Retina (tissue), 1 donor: ENCODE measurements at places on chromosomes 12 and 14.

DNA sequence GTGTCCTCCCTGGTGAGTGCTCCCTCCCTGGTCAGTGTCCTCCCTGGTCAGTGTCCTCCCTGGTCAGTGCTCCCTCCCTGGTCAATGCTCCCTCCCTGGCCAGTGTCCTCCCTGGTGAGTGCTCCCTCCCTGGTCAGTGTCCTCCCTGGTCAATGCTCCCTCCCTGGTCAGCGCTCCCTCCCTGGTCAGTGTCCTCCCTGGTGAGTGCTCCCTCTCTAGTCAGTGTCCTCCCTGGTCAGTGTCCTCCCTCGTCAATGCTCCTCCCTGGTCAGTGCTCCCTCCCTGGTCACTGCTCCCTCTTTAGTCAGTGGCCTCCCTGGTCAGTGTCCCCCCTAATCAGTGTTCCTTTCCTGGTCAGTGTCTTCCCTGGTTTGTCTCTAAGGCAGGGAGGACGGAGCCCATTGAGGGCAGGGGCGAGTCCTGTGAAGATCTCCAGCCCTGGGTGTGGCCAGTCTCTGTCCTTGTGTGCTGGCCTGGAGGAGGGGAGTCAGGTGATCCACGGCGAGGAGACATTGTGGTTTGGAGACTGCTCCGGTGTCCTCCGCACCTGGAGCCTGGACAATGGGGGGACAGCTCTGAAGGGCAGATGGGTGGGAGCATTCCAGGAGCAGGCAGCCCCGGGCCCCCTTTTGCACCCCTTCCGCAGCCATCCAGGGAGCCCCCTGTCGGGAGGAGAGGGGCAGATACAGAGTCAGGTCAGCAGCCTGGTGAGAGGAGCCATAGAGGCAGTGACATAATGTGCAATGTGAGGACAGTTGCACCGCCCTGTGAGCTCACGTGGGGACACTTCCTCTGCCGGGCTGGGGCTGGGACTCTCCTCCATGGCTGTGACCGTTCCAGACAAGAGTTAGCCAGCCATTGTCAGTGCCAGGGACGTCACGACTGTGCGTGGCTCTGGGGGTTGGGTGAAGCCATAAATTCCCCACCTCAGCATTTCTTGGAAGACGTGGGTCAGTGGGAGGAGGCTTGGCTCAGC lies 93.4 kb downstream of the ADGRD1 start:
- DNase-seq, result no peak

- DNase-seq, result peak; percentile 68
These were observed 9.1 kb downstream of the NEMP1 start for GRCh38 chr12:57069523-57069922.

DNA sequence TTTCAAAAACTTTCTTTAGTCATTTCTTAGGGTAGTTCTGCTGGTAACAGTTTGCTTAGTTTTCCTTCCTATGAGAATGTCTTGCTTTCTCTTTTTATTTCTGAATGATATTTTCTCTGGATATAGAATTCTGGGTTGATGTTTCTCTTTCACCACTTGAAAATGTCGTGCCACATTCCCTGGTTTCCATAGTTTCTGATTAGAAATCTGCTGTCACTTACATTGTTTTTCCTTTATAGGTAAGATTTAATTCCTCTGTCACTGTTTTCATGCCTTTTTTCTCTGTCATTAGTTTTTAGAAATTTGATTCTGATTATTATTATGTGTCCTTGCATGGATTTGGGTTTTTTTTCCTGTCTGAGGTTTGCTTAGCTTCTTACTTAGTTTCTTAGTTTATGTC lies 77.3 kb upstream of the PCNX4 start:
- DNase-seq, result no peak

GRCh38 chr12:107429006-107429705 lies 256.4 kb upstream of the PWP1 start:
- no peak for DNase-seq

- DNase-seq, result no peak
These were observed 125.0 kb upstream of the EGLN3 start for GRCh38 chr14:34075826-34076225.

DNA sequence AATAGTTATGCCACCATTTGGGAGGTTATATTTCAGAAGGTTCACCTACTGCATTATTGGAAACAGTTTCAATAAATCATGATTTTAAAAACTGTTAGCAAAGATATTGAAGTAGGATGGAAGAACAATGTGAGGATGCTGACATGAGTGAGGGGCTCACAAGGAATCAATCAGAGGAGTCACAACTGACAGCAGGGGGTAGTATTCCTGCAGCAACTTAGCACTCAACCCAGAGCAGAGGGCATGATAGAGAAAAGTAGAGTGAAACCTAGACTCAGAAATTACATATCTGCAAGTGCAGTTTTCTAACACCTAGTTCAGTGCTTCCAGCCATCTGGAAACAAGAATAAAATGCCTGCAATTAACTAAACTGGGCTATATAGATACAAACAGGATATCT lies 772.5 kb upstream of the USP15 start:
- DNase-seq, result no peak
